GM18507 (cell line): ENCODE measurements at places on chromosomes 7 and 10.

DNA sequence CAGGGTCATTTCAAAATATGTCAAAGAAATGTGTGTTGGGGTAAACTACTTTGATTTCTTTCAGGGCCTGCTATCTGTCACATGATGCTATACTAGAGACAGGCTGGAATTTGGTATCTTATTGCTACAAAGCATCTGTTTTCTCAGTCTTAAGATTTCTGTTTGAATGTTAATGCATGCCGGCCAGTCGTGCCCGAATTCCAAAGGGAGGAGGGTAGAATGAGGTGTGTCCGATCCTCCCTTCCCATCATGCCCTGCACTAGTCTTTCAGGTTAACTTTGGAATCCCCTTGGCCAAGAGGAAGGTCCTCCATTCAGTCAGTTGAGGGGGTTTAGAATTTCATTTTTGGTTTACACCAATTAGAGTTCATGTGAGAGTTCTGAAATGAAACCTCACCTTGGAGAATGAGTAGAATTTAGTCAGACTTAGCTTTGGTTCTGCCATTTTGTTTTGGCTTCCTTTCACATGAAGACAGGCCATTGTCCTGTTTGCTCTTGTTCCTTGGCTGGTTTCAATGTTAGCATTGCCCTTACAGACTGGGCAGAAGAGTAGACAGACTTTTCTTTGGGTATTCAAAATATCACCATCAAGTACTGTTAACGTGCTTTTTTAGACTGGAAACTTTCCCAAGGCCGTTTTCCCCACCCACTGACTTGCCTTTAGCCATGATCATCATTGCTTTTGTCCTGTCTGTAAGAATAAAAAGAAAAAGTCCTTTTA, 95.8 kb downstream of the CAMK1D start:
- no peak for DNase-seq

- DNase-seq = no peak
Measured at GRCh38 chr10:25678666-25679065, 255.4 kb upstream of the MYO3A start.

DNA sequence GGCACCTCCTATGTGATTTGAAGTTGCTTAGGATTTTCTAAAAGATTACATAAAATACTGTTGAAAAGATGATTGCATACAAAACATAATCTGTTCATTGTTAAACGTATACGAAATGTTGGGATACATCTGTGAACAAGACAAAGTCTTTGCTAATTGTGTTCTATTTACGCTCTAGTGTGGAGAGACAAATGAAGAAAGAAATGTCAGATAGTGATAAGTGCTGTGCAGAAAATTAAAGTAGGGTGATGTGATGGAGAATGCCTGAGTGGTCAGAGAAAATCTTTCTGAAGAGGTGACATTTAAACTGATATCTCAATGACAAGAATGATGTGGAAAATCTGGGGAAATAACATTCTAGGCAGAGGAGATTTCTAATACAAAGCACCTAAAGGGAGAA, 13.4 kb upstream of the ZRANB1 start:
- DNase-seq = no peak

DNA sequence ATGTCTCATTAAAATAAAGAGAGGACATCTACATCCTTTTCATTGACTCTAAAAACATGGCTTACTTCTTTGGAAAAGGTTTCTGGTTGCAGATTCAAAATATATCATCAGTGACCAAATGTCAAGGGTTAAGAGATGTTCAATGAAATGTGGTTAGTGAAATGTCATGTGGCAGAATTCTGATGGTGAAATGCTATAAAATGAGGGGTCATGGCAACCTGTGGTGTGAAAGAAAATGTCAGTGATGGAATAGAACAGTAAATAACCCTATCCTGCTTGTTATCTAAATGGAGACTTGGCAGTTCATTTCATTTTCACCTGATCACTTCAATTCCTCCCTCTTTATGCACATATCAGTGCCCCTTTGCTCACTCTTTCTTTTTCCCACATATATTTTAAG, 79.4 kb downstream of the TFPI2 start:
- no peak for DNase-seq

GRCh38 chr7:72538856-72539255, 126.7 kb upstream of the CALN1 start:
- no peak for DNase-seq

DNA sequence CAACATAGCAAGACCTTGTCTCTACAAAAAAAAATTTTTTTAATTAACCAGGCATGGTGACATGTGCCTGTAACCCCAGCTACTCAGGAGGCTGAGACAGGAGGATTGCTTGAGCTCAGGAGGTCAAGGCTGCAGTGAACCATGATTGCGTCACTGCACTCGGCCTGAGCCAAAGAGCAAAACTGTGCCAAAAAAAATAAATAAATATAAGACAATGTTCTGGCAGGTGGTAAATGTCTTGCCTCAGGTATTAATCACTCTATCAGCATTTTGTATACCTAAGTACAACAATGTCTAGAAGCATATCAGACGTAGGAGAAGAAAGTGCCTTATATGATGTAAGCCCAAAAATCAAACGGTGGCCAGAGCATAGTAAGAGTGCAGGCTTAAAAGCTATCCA, 427.8 kb upstream of the C7orf33 start:
- no peak for DNase-seq

DNA sequence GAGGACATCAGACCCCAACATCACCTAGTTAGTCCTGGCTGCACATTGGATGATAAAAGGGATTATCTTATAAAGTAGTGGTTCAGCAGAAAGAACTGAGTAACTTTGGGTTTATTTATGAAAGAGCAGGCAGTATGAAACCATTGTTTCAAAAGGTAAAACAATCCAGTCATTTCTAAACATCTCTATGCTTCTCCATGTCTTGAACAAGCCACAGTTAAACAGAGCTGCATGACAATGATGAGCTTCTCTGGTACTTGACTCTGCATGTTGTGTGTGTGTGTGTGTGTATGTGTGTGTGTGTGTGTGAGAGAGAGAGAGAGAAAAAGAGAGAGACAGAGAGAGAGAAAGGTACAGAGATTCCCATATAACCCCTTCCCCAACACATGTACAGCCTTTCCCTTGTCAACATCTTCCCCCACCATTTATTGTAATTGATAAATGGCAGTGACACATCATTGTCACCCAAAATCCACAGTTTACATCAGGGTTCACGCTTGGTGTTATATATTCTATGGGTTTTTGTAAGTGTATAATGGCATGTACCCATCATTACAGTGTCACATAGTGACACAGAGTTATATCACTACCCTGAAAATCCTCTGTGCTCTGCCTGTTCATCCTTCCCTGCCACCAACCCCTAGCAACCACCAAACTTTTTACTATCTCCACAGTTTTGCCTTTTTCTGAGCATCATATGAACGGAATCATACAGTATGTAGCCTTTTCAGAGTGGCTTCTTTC, 32.8 kb upstream of the SLC18A3 start:
- no peak for DNase-seq

DNA sequence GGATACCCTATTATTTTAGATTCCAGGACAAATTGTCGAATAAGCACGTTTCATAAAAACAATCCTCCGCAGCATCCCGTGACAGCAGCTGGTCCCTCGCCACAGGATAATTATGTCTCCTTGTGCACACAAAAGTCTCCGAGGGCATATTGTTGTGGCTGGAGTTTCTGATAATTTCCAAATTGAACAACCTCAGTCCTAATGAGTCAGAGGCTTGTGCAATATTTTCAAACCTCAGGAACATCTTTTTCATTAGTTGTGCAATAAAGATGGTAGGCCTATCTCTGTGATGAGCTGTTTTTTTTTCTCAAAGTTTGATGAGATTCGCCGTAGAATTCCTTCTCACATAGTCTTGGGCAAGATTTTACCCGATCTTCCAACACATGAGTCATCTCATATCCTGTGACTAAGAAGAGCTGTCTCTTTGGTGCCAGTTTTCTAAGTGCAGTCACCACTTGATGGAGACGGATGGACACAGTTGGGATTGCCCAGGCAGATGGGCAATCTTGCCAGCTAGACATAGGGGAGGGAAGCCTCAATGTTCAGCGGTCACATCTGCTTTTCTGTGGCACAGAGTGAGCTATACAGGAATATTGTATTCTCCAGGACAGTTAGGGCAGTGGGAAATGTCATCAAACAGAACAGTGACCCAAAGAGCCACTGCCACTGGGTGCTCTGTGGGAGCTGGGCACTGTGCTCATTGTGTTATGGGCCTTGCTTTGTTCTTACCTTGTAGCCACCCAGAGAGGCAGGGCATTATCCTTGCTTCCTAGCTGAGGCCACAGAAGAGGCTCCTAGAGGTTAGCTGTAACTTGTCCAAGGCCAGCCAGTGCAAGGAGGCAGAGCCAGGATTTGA, 7.8 kb downstream of the HTRA1 start:
- DNase-seq = no peak

DNA sequence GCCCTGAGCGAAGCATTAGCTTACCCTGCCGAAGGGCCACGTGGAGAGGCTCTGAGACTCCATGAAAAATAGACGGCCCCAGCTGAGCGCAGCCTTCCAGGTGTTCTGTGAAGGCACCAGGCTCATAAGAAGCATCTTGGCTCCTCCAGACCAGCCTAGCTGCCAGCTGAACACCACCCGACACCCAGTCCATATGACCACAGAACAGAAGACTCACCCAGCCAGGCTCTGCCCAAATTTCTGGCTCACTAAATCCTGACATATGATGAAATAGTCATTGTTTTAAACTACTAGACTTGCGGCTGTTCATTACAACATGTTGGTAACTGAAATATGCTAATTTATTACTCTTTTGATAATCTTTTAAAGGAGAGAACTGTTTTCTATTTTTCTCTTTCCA, 99.5 kb upstream of the ABI1 start:
- no peak for DNase-seq

DNA sequence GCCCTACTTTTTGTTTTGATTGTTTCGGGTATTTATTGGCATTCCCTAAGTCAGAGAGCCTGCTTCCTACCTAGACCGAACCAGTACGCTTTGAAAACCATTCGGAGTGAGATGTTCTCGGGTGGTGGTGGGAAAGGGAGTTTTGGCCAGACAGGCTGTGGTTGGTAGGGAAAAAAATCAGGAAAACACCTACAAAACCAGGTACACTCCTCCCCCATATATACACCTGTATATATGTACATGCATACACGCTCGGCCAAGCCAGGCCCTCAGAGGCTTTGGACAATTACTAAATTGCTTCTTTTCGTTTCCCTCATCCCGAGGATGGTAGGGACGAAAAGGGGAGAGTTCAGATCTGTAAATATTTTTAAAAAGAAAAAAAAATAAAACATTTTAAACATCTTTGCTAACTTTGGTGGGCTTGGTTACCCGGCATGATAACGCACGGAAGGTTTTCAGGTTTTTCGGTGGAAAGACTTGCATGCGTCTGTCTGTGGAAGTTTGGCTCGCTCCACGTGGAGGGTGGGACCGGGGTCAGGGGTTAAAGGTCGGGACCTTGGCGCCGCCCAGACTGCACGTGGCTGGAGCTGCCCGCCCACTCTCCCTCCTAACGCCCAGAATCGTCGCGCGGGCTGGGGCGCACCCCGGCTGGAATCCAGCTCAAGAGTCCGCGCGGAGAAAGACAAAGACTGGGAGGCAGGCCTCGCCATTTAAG, 2.5 kb downstream of the HMX2 start:
- DNase-seq = no peak

GRCh38 chr7:85796956-85797355, 610.1 kb upstream of the SEMA3D start:
- no peak for DNase-seq

DNA sequence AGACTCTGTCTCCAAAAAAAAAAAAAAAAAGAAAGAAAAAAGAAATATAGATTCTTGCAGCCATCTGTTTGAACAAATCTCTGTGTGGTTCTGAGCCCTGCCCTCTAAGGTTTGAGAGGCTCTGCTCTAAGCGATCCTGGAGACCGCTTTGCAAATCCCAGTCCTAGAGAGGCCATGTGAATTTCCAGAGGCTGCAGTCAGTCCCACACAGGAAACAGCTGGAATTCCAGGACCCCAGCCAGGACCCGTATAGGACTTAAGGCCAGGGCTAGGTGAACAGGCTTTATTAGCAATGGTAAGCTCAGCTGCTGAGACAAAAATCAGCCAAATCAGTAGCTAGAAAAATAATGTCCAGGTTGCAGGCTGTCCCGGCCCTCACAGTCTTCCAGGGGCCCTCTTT, 154.8 kb downstream of the RPS24 start:
- DNase-seq = no peak

GRCh38 chr10:43395571-43396060, 13.4 kb downstream of the HNRNPF start:
- DNase-seq = no peak

GRCh38 chr10:128096486-128097199, 29.6 kb downstream of the MKI67 start:
- no peak for DNase-seq

- no peak for DNase-seq
Measured at GRCh38 chr10:124183617-124184016, 90.2 kb upstream of the CHST15 start.

GRCh38 chr7:29255906-29256692, 61.5 kb downstream of the CHN2 start:
- no peak for DNase-seq

DNA sequence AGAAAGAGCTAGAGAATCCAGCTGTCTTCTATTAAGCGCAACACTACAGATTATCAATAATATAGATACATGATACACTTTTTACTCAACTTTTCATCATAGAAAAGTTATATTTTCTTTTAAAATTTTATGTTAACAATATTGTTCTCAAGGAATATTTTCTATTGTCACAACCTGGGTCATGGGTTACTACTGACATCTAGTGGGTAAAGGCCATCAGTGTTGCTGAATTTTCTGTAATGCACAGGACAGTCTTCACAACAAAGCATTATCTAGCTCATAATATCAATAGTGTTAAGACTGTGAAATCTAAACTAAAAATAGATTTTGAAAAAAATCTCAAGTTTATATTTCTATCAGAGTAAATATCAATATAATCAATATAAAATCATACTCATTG, 209.8 kb downstream of the ZNF33B start:
- DNase-seq = no peak

DNA sequence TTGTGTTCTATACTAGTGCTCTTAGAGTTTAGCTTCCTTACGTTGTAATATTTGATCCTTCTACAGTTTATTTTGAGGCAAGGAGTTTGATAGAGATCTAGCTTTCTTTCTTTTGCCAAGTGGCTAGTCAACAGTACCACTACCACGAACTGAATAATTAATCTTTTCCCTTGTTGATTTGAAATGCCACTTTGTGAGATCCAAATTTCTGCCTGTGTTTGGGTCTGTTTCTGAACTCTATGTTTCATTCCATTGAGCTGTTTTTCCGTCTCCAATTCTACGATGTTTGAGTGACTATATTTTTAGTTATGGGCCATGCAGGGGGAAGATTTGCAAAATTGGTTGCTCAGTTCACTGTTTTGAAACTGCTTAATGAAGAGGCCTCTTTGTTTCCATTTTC, 134.7 kb downstream of the KIAA1217 start:
- no peak for DNase-seq

GRCh38 chr7:95503271-95504131, 17.8 kb downstream of the ASB4 start:
- DNase-seq = no peak

- no peak for DNase-seq
Measured at GRCh38 chr7:11345621-11346020, 371.9 kb downstream of the PHF14 start.

DNA sequence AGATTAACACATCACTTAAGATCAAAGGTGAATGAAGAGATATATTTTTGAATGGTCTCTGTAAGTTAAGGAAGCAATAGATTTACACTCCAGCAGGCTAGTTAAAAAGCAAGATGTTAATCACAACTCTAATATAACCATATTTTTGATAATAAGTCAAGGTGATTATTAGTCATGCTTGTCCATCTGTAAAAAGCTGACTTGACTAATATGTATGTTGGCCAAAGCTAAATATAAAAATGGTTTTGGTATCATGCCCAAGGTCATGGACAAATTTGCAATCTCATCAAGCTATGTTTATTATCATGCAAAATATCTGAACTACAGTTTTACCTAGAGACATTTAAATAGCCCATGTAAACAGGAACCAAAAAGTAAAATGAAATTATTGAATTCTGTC, 102.6 kb upstream of the CSTF2T start:
- DNase-seq = no peak
